ENCODE measurements at places on chromosomes 1 and 21. TPM values are rescaled to one million over a fixed set of nuclear protein-coding genes. Genes with fewer than 3 reads are reported as not detected.

ZBTB8A gene
- 4.8 TPM for total RNA-seq

CTSS gene
- total RNA-seq, result 33.2 TPM

IVL gene
- total RNA-seq, result not detected

SIM2 gene
- total RNA-seq, result not detected

DNA sequence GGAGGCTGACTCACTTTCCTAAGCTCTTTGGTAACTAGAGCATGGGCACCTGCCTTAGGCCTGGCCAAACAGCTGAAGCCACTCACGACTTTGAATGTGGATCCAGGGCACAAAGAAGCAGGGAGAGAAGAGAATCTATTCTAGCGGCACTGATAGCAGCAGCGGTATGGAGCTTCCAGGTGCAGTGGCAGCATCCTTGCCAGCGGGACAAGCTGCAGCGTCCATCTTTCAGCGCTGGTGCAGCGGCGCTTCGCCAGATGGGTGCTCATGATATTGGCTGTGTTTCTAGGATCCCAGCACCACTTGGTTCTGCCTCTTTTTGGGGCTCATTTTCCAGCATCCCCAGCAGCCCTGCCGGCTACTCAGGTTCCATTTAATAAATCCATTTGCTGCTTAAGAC, 184.2 kb downstream of the SLC44A5 start:
- no peak for DNase-seq

DNA sequence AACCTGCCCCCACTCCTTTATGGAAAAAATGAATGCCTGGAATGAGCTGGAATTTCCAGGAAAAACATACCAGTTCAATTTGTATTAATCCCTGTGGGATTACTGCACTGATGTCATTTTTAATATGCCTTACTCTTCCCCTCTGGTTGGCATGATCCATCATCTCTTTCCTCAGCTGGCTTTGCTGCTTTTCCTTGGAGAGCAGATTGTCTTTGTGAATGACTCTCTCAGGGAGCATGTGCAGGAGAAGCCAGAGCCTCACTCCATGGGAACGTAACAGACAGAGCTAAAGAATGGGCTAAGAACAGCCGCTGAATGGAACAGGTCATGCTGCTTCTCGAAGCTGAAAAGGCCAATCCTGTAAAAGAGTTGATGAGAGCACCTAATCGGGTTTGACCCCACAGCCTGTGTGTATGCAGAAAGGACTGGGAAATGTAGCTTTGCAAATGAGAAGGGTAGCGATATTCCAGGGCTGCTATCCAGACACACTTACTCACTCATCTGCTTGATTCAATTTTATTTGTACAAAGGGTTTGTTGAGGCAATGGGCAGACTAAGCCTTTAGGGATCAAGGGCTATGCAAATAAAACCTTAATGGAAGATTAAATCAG, 20.7 kb downstream of the PHC2 start:
- DNase-seq, result no peak

DNA sequence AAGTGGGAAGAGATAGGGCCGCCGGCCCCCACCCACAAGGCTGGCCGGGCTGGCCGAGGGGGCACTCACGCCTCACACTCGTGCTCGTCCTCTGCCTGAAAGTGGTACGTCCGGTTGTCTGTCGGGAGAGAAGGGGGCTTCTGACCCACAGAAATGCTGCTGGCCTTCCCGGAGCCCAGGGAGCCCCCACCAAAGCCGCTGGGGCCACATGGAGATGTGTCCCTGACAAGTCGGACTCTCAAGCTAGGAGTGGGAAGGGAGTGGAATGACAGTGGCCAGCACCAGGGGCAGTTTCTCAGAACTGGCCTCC, 12.8 kb upstream of the TCEA3 start:
- DNase-seq, result no peak

DNA sequence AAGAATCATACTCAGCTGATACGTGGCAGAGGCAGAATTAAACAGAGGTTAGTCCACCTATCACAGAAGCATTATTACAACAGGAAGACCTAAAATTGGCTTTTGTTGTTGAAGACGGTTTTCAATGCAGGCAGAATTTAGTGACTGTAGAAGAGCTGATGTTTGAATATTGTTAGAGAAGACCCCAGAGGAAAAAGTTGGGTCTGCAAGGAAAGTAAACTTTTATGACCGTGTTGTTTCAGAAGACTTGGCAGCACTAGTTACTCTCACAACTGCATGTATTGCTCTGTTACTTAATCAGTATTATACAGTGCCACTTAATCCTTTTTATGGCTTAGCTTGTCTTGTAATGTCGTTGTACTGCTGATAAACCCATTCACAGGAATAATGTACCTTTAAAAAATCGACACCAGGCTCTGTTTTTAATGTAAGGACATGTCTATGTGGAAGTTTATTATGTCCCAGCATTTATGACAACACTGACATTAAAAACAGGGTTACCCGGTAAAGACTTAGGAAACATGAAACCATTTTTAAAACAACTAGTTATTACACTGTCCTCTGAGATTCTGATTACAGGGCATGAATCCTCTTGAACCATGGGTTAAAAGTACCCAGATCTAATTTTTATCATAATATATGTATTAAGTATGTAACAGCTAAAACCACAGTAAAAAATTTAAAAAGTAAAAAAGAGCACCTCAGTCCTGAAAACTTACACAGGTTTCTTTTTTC, 235.4 kb downstream of the TTLL7 start:
- DNase-seq, result no peak

DNA sequence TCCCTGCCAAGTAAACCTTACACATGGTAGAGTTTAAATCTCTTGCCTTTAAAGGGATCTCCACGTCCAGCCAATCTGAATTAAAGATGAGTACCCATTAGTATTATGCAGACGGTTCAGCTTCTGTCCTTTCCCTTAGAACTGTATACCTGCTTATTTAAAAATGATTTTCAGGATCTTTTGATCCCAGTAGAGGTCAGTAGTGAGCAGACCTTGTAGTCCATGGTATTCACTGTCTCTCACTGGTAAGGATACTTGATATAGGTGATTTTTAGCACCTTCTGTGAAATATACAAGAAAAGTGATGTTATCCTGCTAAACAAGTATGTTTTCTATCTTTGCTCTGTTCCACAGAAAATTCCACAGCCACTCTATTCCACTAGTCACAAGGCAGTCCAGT, 1211.6 kb upstream of the ADGRL4 start:
- DNase-seq, result no peak

MAN1C1 gene
- total RNA-seq, result 13.6 TPM

CFHR2 gene
- not detected for total RNA-seq
